ENCODE measurements at places on chromosomes 5 and 9. TPM values are rescaled to one million over a fixed set of nuclear protein-coding genes. Genes with fewer than 3 reads are reported as not detected.

PCDHGB5 gene
- 19.6 TPM for polyA plus RNA-seq

GALNT12 gene
- 16.5 TPM for polyA plus RNA-seq

CBY3 gene
- not detected for polyA plus RNA-seq

DAPK1 gene
- polyA plus RNA-seq = 1.1 TPM

CXCL14 gene
- not detected for polyA plus RNA-seq

DNA sequence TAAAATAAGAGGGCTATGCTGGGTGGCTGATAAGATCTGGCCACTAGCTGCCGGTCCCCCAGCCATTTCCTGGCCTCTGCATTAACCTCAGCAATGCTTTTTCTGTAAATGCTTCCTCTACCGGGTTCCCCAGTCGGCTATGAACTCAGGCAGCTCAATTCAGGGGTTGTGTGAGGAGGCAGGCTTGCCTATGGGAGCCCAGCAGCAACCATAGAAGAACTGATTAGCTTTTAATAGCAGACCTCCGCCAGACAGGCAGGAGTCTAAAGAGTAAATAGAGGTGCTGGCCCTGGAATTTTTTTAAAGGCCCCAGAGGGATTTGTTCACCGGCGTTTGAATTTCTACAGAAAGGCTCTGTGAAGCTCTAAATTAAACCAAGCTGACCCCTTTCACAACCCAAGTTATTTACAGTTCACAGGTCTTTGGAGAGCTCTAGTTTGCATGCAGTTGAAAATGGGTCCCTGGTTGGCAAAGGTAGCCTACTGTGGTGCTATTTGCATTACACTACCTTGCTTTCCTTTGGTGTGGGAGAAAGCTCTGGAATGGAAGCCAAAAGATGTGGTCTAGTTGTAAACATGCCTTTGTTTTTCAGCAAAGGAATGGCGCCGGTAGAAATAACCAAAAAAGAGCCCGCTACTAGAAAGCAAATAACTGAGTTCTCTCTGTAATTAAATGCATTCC lies 289.7 kb upstream of the SEMA6A start:
- peak; percentile 3 for DNase-seq

DNA sequence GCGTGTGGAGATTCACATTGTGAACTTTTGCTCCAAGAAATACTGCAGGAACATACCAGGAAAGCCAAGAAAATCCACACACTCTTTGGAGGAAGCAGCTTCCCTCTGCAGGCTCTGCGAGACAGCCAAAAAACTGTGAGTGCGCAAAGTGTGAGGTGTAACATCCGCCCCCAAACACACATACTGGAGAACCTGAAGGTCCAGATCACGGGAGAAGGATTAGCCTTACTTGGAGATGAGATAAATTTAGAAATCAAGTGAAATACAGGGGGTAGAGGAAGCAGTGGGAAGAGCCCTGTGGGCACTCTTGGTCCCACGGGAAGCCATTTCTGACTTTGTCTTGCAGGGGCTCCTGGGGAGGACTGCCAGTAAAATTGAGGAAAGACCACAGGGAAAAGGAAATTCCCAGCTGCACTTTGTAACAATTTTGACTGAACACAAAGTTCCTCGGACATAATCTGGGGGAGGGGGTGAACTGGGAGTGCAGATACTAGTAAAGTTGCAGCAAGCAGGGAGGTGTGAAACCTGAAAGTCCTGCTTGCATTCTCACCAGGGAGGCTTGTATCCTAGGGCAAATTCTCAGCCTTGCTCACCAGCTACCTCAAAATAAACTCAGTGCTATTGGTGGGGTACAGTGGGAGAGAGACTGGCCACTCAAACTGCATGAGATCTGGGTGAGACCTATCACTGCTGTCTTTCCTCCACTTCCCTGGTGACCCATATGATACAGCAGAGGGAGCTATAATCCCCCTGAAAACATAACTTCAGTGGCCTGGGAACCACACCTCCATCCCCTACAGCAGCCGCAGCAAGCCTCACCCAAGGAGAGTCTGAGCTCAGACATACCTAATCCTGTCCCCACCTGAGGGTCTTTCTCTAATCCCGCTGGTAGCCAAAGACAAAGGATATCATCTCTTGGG lies 109.1 kb downstream of the ALDH1A1 start:
- DNase-seq = no peak

DNA sequence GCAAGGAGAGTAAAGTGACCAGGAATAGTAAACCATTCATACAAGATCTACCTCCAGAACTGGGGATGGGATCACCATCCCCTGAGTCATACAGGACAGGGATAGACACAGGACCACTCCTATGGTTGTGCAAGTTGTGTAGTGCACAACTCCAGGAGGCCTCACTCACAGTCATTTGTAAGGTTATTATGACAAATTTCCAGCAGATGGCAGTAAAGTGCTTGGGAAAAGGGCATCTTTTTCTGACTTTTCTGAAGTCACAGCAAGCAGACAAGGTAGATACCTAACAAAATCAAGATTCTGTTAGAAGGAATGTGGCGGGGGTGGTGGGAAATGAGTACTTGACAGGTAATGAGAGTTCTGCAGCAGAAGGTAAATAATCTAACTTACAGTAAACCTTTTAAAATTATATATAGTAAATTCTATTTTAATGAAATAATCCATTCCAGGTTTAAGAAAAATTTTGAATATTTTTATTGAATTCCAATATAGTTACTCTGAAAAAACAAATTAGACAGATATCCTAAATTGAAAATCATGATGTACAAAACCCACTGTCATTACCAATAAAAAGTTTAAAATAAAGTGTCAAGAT lies 16.7 kb upstream of the KIF27 start:
- DNase-seq = peak; percentile 72

GRCh38 chr5:54113060-54113459 lies 197.3 kb downstream of the ARL15 start:
- DNase-seq = no peak

- DNase-seq = peak; percentile 33
These were observed 3.6 kb downstream of the RPL12 start for GRCh38 chr9:127447416-127448111.

DNA sequence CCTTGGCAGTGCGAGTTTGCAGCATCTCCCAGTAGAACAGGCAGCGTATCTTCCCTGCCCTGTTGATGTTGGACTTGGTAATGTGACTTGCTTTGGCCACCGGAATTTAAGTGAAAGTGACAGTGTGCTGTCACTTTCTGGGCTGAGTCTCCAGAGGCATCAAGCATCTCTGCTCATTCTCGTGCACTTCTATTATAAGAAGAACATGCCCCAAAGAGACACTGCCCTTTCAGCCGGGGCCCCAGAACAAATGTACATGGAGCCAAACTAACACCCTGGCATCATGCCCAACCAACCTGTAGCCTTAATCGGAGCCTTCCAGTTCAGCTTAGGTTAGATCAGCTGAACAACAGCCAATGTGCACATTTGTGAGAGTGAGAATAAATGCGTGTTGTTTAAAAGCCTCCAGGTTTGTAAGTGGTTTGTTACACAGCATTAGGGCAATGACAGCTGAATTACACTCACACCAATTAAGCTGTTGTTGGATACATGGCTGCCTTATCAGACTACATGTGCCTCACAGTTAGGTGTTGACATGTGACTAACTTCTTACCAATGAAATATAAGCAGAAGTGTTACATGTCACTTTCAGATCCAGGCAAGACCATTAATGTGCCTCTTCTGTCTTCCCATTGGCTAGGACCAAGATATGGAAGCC lies 22.1 kb upstream of the FRMD3 start:
- DNase-seq = no peak

DNA sequence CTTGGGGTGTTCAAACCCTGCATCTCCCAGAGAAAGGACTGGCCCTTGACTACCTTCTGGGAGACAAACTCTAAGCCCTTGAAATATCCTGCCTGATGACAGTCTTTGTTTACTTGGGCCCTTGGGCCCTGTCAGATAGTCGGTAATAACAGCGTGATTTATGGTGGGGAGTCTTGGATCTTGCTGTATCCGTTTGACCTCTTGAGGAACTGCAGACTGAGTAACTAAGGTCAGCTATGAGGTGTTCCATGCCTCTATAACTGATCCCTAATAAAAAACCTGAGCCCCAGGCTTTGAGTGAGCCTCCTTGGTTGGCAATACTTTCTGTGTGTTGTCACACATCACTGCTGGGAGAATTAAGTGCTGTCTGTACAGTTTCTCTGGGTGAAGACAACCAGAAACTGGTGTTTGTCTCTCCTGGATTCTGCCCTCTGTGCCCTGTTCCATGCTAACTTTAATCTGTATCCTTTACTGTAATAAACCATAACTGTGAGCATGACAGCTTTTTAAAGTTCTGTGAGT lies 56.2 kb upstream of the ANKRD33B start:
- DNase-seq = peak; percentile 56

DNA sequence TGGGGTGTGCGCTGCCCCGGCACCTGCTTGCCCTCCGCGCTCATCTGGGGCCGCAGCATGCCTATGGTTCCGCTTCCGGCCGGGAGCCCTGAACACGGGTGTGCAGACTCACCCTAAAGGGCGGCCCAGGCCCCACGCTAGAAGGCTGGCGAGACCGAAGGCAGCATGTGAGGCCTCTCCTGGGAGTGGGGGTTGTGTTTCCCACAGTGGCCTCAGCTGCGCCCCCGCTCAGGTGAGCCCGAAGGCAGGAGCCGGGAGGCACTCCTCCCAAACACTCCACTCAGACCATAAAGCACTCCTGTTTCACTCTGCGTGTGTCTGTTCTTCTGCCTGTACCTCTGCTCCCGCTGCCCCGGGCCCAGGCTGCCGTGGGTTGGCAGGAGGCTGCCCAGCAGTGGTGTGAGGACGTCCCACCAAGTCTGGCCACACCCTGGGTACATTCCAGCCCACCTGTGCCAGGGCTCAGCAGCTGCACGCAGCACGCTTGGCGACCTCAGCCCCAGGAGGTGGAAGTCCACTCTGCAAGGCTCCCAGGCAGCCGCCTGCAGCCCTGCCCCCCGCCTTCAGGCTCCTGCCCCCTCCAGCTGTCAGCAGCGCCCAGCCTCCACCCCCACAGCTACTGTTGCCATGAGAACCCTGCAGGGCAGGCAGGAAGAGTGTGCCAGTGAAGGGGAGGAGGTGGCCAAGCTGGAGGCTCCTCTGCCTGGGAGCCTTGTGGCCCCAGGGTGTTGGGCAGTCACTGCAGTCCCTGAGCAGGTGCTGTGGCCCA lies 1.2 kb upstream of the AJM1 start:
- DNase-seq = peak; percentile 58

All from fibroblast of lung (primary cell).